ENCODE measurements at places on chromosomes 5 and 9.

GRCh38 chr9:134169724-134170401, 5.5 kb upstream of the RNU6ATAC start:
- DNase-seq = no peak

DNA sequence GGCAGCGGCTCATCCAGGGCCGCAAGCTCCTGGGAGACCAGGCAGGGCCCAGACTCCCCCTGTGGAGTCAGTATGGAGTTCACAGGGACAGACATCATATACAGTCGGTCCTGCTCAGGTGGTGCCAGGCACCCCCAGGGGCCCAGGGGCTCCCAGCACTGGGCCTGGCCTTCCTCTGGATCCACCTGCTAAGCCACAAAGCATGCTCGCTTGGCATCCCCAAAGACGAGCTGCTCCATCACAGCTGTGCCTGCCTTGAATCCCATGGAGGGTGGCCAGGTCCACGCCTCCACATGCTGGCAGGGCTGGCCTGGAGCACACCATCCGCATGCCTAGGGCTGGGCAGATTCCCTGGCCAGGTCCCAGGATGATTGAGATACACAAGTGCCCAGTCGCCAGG, 4.6 kb downstream of the BICD2 start:
- DNase-seq = no peak

DNA sequence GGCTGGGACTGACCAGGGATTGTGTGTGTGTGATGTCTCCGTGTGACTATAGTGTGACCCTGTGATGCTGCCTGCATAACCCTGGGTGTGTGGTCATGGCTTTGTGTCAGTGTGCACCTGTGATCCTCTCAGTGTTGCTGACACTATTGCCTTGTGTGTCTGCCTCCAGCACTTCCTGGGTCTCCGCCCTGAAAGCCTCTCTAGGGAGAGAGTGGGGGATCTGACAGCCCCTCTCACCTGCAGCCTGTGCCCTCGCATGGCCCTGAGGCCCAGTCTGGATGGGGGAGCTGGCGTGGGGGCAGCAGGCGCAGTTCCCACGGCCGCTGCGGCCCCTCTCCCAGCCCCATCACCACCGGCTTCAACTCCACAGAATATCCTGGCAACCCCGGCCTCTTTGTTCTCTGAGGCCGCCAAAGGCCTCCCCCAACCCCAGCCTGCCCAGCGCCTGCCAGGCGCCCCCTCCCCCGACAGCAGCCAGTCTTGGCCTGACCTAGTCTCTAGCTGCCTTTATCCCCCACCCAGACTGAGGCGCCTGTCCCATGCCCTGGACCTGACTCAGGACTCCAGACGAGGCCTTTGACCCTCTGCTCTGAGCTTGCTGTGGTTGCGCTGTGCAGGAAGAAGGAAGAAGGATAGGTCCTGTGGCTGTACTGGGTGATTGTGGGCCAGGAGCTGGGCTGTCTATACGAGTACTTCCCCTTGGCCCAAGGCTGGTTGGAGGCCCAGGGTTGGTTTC, 38.7 kb downstream of the CXXC5 start:
- no peak for DNase-seq

DNA sequence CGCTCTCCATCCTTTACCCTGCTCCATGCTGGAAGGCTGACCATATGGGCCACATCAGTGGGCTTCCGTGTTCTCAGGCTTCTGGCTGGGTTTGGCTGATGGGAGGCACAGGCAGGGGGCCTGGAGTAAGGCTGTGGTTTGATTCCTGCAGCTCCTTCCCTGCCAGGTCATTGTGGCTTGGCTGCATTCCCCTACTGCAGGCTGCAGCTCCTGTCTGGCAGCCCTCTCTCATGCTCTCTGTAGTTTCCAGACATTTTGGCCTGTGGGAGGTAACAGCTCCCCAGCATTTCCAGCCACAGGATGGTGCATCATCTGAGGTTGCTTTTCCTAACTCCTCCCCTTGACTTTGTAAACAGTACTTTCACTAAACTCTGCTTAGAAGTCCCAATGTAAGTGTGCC, 102.0 kb upstream of the PTPN3 start:
- DNase-seq = no peak

- no peak for DNase-seq
Observed at GRCh38 chr5:169893571-169893970, 86.7 kb downstream of the INSYN2B start.

- no peak for DNase-seq
Observed at GRCh38 chr5:33048315-33048714, 337.2 kb downstream of the NPR3 start.

GRCh38 chr5:141003791-141004611, 37.7 kb downstream of the PCDHAC2 start:
- no peak for DNase-seq

DNA sequence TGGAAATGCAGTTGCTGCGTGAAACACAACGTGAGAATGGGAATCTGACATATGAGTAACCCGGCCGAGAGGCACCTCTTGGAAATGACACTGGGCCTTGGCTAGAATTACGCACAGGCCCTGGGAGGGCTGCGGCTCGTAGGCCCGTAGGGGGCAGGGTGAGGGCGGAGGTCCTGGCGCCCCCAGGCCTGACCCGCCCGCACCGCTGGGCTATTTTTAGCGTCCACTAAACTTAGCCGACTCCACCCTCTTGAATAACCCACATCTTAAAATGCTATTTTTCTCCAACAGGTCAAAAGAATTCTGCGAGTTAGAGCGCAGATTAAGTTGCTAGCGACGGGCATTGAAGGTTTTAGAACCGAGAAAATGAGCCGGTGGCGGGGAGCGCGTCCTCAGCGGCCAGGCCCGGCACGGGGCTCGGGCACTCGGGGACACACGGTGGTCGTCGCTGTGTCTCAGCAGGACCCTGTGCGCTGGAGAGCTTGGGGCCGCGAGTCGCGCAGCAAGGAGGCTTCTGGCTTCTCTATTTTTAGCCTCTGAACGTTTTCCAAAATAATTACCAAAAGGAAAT, 168.5 kb downstream of the AUH start:
- no peak for DNase-seq

DNA sequence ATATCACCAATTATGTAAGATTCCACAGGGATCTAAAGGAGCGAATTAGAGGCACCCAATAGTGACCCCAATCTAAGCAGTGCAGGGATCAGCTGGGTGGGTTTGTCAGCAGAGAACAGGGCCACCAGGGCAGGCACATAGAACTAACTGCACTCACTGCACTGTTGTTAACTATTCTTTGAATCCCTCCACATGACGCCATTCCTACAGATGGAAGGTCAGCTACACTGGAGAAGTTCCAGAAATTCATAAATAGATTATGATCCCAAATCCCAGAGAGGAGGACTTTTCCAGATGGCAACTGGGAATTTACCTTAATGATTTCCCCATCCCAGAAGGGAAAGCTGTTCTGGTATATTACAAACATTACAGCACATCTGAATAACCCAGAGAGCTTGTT, 84.2 kb downstream of the THBS4 start:
- no peak for DNase-seq

GRCh38 chr5:181261320-181262049, 542 bp upstream of the TRIM52 start:
- no peak for DNase-seq

GRCh38 chr5:1167728-1168709, 33.4 kb upstream of the SLC6A19 start:
- DNase-seq = peak; percentile 50

GRCh38 chr5:1950708-1951103, 68.0 kb upstream of the IRX4 start:
- no peak for DNase-seq

DNA sequence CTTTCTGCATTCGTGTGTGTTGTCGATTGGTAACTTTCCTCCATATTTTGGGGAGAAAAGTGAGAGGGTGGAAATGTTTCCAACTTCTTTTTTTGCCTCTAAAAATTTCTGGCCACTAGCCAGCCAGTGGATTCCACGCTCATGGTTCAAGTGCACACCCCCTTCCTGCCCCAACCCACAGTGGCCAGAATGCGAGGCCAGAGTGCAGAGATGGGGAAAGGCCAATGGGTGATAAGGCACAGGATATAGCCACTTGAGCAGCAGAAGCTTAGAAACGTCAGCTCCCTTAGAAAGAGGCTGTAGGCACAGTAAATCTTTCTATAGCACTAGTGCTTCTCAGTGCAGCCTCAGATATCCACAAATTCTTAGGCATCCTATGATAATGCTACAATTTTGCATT, 75.8 kb upstream of the ADRB2 start:
- DNase-seq = no peak

Measured in effector CD8-positive, alpha-beta T cell (primary cell).